ENCODE measurements at places on chromosomes 2 and 18.

GRCh38 chr18:49561289-49562193, at the start of gene LIPG:
Gene LIPG, plus strand, starts transcription at chr18:49562057. Its CDS starts 252 bp downstream, at chr18:49562309.
- DNase-seq: peak; percentile 72

GRCh38 chr2:170937709-170938379, 8.8 kb downstream of the GORASP2 start:
- no peak for DNase-seq

GRCh38 chr2:875687-876615, 74.7 kb upstream of the SNTG2 start:
- no peak for DNase-seq

GRCh38 chr18:2392446-2392845, 178.9 kb downstream of the METTL4 start:
- no peak for DNase-seq

DNA sequence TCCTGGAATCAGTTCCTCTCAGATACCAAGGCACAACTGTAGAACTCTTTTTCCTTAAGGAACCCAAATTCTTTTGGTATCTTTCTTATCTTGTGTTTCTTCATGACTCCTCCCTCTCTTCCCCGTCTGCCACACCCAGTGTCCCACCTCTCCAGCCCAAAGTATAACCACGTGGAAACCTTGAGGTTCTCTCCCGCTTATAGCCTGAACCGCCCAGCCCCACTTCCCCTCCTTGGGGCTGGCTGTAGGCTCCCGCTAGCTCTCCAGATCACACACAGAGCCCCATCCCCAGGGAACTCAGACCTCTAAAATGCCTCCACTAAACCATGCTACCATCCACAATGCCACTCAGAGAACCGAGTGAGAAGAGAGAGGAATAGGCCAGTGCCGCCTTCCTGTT, 87.5 kb downstream of the MAPRE2 start:
- no peak for DNase-seq
